ENCODE measurements at places on chromosomes 5 and 9. TPM values are rescaled to one million over a fixed set of nuclear protein-coding genes. Genes with fewer than 3 reads are reported as not detected.

PCSK5 gene
- 7.7 TPM for total RNA-seq

REEP2 gene
- 28.8 TPM for total RNA-seq

ELP1 gene
- total RNA-seq, result 22.5 TPM

OR2V2 gene
- total RNA-seq, result not detected

GDA gene
- not detected for total RNA-seq

ADGRD2 gene
- total RNA-seq, result not detected

GABRB2 gene
- 0.13 TPM for total RNA-seq

FBXL7 gene
- total RNA-seq, result 9.6 TPM

NDST1 gene
- 103 TPM for total RNA-seq

C8G gene
- not detected for total RNA-seq

THBS4 gene
- total RNA-seq, result 0.33 TPM

IFNA2 gene
- total RNA-seq, result not detected

PFN3 gene
- total RNA-seq, result not detected

OMD gene
- not detected for total RNA-seq

ADAMTS16 gene
- total RNA-seq, result 11.7 TPM

PCDHB2 gene
- 0.76 TPM for total RNA-seq

CACNA1B gene
- 0.16 TPM for total RNA-seq

CD14 gene
- not detected for total RNA-seq

LRRC19 gene
- not detected for total RNA-seq

OR1L1 gene
- not detected for total RNA-seq

MLANA gene
- not detected for total RNA-seq

BASP1 gene
- 73.3 TPM for total RNA-seq

ARHGEF37 gene
- total RNA-seq, result 1.3 TPM

OBP2B gene
- not detected for total RNA-seq

NTRK2 gene
- under 0.01 TPM for total RNA-seq

SLC36A2 gene
- total RNA-seq, result not detected

C9 gene
- total RNA-seq, result not detected

CLTA gene
- total RNA-seq, result 341 TPM

SLC22A4 gene
- total RNA-seq, result 1.1 TPM

MUSK gene
- total RNA-seq, result not detected

CCL21 gene
- total RNA-seq, result not detected

FOXD4L3 gene
- not detected for total RNA-seq

SOX30 gene
- total RNA-seq, result 0.33 TPM

HTR4 gene
- total RNA-seq, result not detected

GLRA1 gene
- total RNA-seq, result not detected

ELOVL7 gene
- total RNA-seq, result 5.8 TPM

ARL14EPL gene
- not detected for total RNA-seq

VCAN gene
- 284 TPM for total RNA-seq

KCNT1 gene
- not detected for total RNA-seq

PLEKHG4B gene
- 0.51 TPM for total RNA-seq

CETN3 gene
- 1.0 TPM for total RNA-seq

ANKRD34B gene
- total RNA-seq, result 1.5 TPM

PTPRD gene
- total RNA-seq, result 10.4 TPM

MATR3 gene
- total RNA-seq, result 178 TPM

KCNIP1 gene
- 0.81 TPM for total RNA-seq

LEAP2 gene
- not detected for total RNA-seq

PCDHB7 gene
- 0.63 TPM for total RNA-seq

OGN gene
- total RNA-seq, result not detected

SAXO1 gene
- total RNA-seq, result 0.51 TPM

NEURL1B gene
- 0.51 TPM for total RNA-seq

MEF2C gene
- 4.4 TPM for total RNA-seq

PCA3 gene
- total RNA-seq, result not detected

PRUNE2 gene
- 7.7 TPM for total RNA-seq

C5orf58 gene
- total RNA-seq, result not detected

KCTD16 gene
- 1.1 TPM for total RNA-seq

CLIC3 gene
- total RNA-seq, result 16.5 TPM

ENTREP1 gene
- total RNA-seq, result 1.3 TPM

CCL28 gene
- total RNA-seq, result 2.3 TPM

SCGB3A1 gene
- total RNA-seq, result 0.38 TPM

PRSS3 gene
- 0.89 TPM for total RNA-seq
